ENCODE measurements at places on chromosomes 5 and 9.
A peak's percentile ranks its signal among the peaks of the same experiment; 100 is the strongest.

DNA sequence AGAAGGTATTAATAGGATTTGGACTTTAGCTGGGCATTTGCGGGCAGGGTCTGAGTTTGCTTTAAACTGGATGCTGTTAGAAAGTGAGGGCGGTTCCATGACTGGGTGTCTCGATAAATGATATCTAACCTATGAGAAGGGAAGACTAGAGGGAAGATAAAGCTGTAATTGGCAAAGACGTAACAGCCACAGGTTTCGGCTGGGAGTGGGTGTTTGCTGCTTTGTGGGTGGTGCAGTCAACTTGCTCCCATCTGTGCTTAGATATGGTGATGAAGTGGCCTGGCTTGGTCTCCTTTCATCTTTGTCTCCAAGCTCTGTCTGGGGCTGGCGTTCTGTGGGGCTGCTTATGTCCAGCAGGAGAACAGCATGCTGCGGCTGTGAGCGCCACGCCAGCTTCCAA lies 23.3 kb downstream of the OR2V1 start:
- no peak for ATAC-seq

DNA sequence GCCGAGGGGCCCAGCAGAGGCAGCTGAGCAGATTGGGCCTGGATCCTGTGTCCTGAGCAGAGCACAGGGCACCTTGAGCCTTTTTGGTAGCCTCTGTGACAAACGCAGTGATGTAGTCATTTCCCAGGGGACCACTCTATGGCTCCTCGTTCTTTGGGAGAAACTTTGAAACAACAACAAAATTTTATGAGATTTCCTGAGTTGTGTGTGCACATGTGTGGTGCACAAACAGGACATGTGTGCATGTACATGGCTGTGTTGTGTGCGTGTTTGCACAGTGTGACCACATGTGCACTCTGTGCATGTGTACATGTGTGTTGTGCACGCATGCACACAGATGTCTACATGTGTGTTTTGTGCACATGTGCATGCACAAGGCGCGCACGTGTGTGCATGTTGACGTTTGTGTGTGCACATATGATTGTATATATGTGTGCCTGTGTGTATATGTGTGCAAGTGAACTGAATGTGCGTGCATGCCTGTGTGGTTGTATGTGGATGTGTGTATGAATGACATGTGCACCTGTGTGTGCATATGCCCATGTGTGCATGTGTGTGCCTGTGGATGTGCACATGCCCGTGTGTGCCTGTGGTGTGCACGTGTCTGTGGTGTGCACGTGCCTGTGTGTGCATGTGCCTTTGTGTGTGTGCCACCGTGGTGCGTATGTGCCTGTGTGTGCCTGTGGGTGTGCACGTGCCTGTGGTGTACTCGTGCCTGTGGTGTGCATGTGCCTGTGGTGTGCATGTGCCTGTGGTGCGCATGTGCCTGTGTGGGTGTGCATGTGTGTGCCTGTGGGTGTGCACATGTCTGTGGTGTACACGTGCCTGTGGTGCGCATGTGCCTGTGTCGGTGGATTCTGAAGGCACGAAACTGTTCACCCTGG lies 221.6 kb downstream of the CACNA1B start:
- no peak for ATAC-seq

DNA sequence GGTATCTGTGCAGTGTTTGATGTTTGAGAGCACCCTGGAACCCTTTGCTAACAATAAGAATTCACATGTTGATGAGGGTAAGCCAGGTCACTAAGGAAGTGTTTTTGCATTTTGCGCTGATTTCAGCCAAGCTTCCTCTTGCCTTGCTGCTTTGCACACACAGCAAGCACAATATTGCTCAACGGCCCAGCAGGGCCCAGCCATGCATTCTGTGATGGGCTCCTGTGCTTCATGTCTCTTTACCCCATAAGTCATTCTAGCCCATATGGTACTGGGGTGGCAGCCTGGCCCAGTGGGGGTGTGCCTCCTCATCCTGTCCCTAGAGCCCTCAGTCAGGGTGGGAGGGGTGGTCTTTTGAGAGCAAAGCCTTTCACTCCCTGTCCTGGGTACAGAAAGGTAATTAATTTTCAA lies 481.3 kb downstream of the GADD45G start:
- ATAC-seq: no peak

GRCh38 chr5:134920848-134921575 lies 16.1 kb downstream of the PCBD2 start:
- no peak for ATAC-seq

- ATAC-seq: peak; percentile 85
These were observed at the start of gene PKN3 for GRCh38 chr9:128702445-128702948. Gene PKN3 (plus strand): TSS chr9:128702503. CDS start chr9:128702916, 413 bp downstream.

DNA sequence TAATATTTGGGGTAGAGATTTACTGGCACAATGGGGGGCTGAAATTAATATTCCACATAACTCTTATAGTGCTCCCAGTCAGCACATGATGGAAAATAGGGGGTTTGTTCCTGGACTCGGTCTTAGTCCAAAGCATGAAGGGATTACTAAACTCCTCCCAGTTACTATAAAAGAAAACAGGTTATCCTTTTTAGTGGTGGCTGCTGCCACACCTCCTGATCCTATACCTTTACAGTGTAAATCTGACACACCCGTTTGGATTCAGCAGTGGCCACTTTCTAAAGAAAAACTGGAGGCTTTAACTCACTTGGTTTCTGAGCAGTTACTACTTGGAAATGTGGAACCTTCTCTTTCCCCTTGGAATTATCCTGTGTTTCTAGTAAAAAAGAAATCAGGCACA lies 572.9 kb upstream of the PTGER4 start:
- no peak for ATAC-seq

DNA sequence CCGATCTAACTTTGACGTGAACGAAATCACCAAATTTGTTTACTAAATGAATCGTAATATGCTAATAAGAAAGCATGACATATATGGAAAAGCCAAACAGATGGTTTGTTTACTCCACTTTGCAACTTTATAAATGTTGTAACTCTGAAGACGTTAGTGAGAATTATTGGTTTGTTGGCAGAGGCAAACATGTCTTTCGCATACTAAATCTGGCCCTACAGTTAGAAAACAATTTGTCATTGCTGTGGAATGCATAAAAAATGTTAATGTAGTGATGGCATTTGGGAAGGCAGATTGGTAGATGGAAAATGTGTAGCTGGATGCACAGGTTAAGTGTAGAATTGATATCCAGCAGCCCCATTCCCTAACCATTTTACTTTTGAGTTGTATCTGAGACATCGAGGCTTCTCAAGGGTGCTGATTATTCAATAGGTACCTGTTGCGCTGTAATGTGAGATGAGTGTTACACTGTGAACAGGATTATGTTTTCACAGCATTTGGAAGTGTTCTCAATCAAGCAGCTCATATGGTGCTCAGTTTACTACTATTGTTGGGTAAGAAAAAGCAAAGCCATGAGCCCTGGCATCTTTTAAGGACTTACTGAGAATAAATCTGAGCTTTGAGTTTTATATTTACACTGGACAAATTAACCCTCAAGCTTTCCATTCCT lies 444.8 kb downstream of the BNC2 start:
- ATAC-seq: no peak

- no peak for ATAC-seq
These were observed 480.0 kb upstream of the PAPPA start for GRCh38 chr9:115673599-115673998.

GRCh38 chr5:109483395-109483971 lies 73.7 kb upstream of the PJA2 start:
- ATAC-seq: no peak

Data from activated CD4-positive, CD25-positive, alpha-beta regulatory T cell treated with anti-CD3 and anti-CD28 coated beads, Interleukin-2, amount 50 U/mL, for 24 hours (primary cell).